Vagina (tissue), 2 donors: ENCODE measurements at places on chromosomes 7 and 10. TPM values are rescaled to one million over a fixed set of nuclear protein-coding genes. Genes with fewer than 3 reads are reported as not detected.

CALCR gene
- total RNA-seq, result not detected

- H3K4me3 ChIP-seq, result peak overlapping the region; percentile 65
- H3K4me1 ChIP-seq, result peaks cover 80% of the 10 kb centered on the region
- H3K36me3 ChIP-seq, result no peaks in the 10 kb centered on the region
- H3K27ac ChIP-seq, result peak overlapping the region; percentile 91
- H3K27me3 ChIP-seq, result no peaks in the 10 kb centered on the region
These were observed 1.3 kb downstream of the ELN start for GRCh38 chr7:74029089-74029785.

GRCh38 chr7:131026297-131027000 is 292.4 kb upstream of the KLF14 start:
- peaks cover 73% of the 10 kb centered on the region for H3K4me1 ChIP-seq
- H3K36me3 ChIP-seq, result peaks cover 8% of the 10 kb centered on the region
- no peak for DNase-seq
- no peak overlapping the region for H3K4me3 ChIP-seq
- no peak overlapping the region for H3K27ac ChIP-seq

DNA sequence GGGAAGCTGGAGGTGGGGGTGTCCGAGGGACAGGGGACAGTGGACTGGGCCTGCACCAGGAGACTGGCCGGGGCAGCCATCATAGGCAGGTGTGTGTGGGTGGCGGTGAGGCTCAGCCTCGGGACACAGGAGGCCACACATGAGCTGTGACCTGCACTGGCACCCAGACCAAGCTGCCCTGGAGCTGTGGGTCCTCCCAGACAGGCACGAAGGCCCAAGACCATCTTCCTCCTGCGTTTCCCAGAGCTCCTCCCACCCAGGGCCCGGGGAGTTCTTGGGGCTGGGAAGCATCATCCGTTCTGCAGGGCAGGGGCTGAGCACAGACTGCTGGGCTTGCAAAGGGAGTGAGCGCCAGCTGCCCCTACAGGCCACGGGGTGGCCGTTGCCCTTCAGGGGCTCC is 87.4 kb downstream of the PDGFA start:
- no peaks in the 10 kb centered on the region for H3K36me3 ChIP-seq
- no peaks in the 10 kb centered on the region for H3K27me3 ChIP-seq
- H3K4me3 ChIP-seq, result no peak overlapping the region
- peaks cover 10% of the 10 kb centered on the region for H3K4me1 ChIP-seq
